ENCODE measurements at places on chromosomes 2 and 18. TPM values are rescaled to one million over a fixed set of nuclear protein-coding genes. Genes with fewer than 3 reads are reported as not detected.

FBLN7 gene
- total RNA-seq = 34.0 TPM

ZEB2 gene
- total RNA-seq = 4.2 TPM

ANO7 gene
- total RNA-seq = 0.21 TPM

MDH1B gene
- total RNA-seq = 0.29 TPM

IGFBP5 gene
- not detected for total RNA-seq

WNT10A gene
- total RNA-seq = 3.0 TPM

SERPINB11 gene
- total RNA-seq = not detected

HEATR5B gene
- 46.7 TPM for total RNA-seq

GRCh38 chr2:223918671-223919134 is 26.4 kb downstream of the WDFY1 start:
- no peaks in the 10 kb centered on the region for H3K36me3 ChIP-seq
- H3K4me3 ChIP-seq = no peak overlapping the region
- no peaks in the 10 kb centered on the region for H3K4me1 ChIP-seq
- no peak for DNase-seq

DNA sequence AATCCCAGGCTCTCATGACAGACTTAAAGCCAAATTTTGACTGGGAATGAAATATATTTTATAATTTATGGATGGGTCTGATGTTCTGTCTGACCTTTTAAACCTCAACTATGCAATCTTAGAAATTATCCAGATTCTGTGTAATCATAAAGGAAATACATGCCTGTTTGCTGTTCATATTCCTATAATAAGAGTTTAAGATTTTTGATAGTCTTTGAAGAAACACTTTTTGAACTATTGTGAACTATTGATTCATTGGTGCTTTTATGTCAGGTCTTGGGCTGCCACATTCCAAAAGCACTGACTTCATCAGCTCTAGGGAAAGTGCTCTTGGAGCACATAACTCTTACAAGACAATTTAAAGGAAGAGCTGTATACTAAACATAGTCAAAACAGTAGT is 64.2 kb downstream of the CCDC150 start:
- H3K36me3 ChIP-seq = no peaks in the 10 kb centered on the region
- H3K27me3 ChIP-seq = no peaks in the 10 kb centered on the region
- no peaks in the 10 kb centered on the region for H3K4me1 ChIP-seq
- no peak for DNase-seq

- H3K4me1 ChIP-seq = no peaks in the 10 kb centered on the region
- no peaks in the 10 kb centered on the region for H3K27me3 ChIP-seq
- H3K4me3 ChIP-seq = no peak overlapping the region
- no peak overlapping the region for H3K27ac ChIP-seq
- no peak for DNase-seq
Observed at GRCh38 chr18:61286867-61287266, 46.4 kb upstream of the CDH20 start.

- H3K4me3 ChIP-seq = no peak overlapping the region
- DNase-seq = no peak
- H3K27ac ChIP-seq = no peak overlapping the region
- H3K27me3 ChIP-seq = no peaks in the 10 kb centered on the region
- no peaks in the 10 kb centered on the region for H3K4me1 ChIP-seq
Observed at GRCh38 chr2:201956361-201956760, 77.3 kb upstream of the FZD7 start.

DNA sequence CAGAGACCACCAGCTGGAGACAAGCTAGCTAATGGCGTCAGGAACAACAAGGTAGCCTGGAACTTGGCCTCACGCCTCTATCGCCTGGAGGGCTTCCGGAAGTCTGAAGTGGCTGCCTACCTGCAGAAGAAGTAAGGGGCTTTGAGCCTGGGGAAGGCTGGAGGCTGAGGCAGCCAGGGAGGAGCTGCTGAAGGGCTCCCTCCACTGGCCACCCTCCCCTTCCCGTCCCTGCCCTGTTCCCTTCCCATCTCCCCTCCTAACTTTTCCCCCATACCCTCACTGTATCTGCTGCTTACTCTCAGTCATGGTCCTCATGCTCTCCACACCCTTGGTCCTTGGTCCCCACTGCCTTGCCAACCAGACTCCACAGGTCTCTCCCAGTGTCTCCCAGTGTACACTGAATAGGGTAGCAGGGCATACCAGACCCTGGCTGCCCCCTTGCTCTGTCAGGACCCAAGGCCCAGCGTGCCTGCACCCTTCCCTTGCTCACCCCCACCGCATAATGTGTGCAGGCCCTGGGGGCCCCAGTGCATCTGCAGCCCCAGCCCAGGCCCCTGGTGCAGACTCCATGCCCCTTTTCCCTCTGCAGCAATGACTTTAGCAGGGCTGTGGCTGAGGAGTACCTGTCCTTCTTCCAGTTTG is 18.8 kb downstream of the PSD4 start:
- peaks cover 8% of the 10 kb centered on the region for H3K4me1 ChIP-seq
- peaks cover 30% of the 10 kb centered on the region for H3K36me3 ChIP-seq
- H3K27ac ChIP-seq = peak overlapping the region; percentile 8
- no peak overlapping the region for H3K4me3 ChIP-seq

DNA sequence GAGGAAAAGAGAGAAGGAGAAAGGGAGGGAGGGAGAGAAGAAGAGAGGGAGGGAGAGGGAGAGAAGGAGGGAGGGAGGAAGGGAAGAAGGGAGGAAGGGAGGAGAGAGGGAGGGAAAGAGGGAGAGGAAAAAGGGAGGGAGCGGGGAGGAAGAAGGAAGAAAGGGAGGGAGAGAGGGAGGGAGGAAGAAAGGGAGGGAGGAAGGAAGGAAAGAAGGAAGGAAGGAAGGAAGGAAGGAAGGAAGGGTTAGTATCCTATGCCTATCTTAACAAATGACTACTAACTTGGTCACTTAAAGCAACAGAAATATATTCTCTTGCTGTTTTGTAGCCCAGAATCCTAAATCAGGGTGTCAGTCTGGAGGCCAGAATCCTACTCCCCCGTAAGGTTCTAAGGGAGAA is 52.1 kb downstream of the CMPK2 start:
- no peaks in the 10 kb centered on the region for H3K27me3 ChIP-seq
- H3K4me3 ChIP-seq = no peak overlapping the region
- H3K27ac ChIP-seq = no peak overlapping the region
- no peak for DNase-seq

- H3K4me1 ChIP-seq = no peaks in the 10 kb centered on the region
- no peak overlapping the region for H3K27ac ChIP-seq
- H3K27me3 ChIP-seq = no peaks in the 10 kb centered on the region
- H3K4me3 ChIP-seq = no peak overlapping the region
- DNase-seq = no peak
- no peaks in the 10 kb centered on the region for H3K36me3 ChIP-seq
Observed at GRCh38 chr2:181438261-181438660, 18.9 kb upstream of the ITGA4 start.

GRCh38 chr2:27756091-27756490 is 15.4 kb upstream of the MRPL33 start:
- H3K4me1 ChIP-seq = no peaks in the 10 kb centered on the region
- no peaks in the 10 kb centered on the region for H3K27me3 ChIP-seq
- no peaks in the 10 kb centered on the region for H3K36me3 ChIP-seq
- no peak overlapping the region for H3K4me3 ChIP-seq
- no peak overlapping the region for H3K27ac ChIP-seq

GRCh38 chr2:135965756-135966155 is 19.7 kb downstream of the DARS1 start:
- no peaks in the 10 kb centered on the region for H3K27me3 ChIP-seq
- no peak overlapping the region for H3K27ac ChIP-seq
- peaks cover 14% of the 10 kb centered on the region for H3K4me1 ChIP-seq

- H3K27ac ChIP-seq = peak overlapping the region; percentile 40
- H3K36me3 ChIP-seq = no peaks in the 10 kb centered on the region
- peak overlapping the region; percentile 10 for H3K4me3 ChIP-seq
- H3K27me3 ChIP-seq = no peaks in the 10 kb centered on the region
Observed at GRCh38 chr18:35049111-35050027, 8.2 kb downstream of the MAPRE2 start.

GRCh38 chr2:109322641-109323040 is 193.6 kb downstream of the SH3RF3 start:
- no peaks in the 10 kb centered on the region for H3K27me3 ChIP-seq
- DNase-seq = no peak
- H3K36me3 ChIP-seq = no peaks in the 10 kb centered on the region

GRCh38 chr2:10139536-10139935 is 17.0 kb downstream of the RRM2 start:
- H3K27me3 ChIP-seq = no peaks in the 10 kb centered on the region
- H3K36me3 ChIP-seq = no peaks in the 10 kb centered on the region
- H3K27ac ChIP-seq = no peak overlapping the region

DNA sequence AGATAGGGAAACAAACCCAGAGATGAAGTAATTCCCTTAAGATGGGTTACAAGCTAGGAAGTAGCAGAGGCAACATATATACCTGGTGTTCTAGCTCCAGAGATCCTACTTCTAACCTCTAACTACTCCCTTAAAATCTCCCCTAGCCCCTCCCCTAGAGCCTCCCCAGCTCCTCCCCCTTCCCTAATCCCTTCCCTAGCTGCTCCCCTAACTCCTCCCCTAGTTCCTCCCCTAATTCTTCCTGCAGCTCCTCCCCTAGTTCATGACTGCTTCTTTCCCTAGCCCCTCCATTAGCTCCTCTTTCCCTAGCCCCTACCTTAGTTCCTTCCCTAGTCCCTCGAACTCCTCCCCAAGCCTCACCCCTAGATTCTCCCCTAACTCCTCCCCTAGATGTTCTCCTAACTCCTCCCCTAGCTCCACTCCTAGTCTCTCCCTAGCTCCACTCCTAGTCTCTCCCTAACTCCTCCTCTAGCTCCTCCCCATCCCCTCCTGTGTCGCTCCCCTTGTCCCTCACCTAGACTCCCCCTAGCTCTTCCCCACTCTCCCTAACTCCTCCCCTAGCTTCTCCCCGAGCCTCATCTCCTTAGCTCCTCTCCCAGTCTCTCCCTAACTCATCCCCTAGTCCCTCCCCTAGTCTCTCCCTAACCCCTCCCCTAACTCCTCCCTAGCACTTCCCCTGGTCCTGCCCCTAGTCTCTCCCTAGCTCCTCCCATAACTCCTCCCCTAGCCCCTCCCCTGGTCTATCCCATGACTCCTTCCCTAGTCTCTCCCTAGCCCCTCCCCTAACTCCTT is 108.9 kb downstream of the CD226 start:
- no peaks in the 10 kb centered on the region for H3K36me3 ChIP-seq
- H3K27ac ChIP-seq = no peak overlapping the region
- no peaks in the 10 kb centered on the region for H3K27me3 ChIP-seq

GRCh38 chr2:42513252-42513918 is 19.6 kb upstream of the KCNG3 start:
- no peaks in the 10 kb centered on the region for H3K27me3 ChIP-seq
- H3K4me3 ChIP-seq = no peak overlapping the region
- no peak overlapping the region for H3K27ac ChIP-seq
- peak; percentile 18 for DNase-seq
- H3K4me1 ChIP-seq = no peaks in the 10 kb centered on the region
- no peaks in the 10 kb centered on the region for H3K36me3 ChIP-seq

- no peaks in the 10 kb centered on the region for H3K27me3 ChIP-seq
- no peak overlapping the region for H3K4me3 ChIP-seq
- no peak overlapping the region for H3K27ac ChIP-seq
- DNase-seq = no peak
- no peaks in the 10 kb centered on the region for H3K36me3 ChIP-seq
- H3K4me1 ChIP-seq = no peaks in the 10 kb centered on the region
Observed at GRCh38 chr2:83459456-83459855, 999.6 kb downstream of the SUCLG1 start.

DNA sequence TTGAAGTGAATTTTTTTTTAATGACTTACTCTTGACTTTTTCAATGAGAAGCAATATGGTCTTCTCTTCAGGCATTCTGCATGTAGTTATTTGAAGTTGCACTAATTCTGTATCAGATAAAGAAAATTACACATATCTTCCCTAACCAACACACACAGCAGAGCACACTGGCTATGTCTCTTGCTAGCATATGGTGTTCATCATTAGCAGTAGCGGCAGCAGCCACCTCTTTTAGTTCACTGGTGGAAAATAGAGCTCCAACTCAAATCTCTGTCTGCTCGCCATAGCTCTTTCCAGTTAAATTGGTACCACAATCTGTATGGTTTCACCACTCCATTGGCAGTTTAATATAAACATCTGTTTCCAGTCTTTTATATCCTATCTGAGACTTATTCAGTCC is 278.1 kb upstream of the ZEB2 start:
- H3K27ac ChIP-seq = no peak overlapping the region
- no peaks in the 10 kb centered on the region for H3K36me3 ChIP-seq
- H3K4me1 ChIP-seq = no peaks in the 10 kb centered on the region
- no peak for DNase-seq
- no peaks in the 10 kb centered on the region for H3K27me3 ChIP-seq

DNA sequence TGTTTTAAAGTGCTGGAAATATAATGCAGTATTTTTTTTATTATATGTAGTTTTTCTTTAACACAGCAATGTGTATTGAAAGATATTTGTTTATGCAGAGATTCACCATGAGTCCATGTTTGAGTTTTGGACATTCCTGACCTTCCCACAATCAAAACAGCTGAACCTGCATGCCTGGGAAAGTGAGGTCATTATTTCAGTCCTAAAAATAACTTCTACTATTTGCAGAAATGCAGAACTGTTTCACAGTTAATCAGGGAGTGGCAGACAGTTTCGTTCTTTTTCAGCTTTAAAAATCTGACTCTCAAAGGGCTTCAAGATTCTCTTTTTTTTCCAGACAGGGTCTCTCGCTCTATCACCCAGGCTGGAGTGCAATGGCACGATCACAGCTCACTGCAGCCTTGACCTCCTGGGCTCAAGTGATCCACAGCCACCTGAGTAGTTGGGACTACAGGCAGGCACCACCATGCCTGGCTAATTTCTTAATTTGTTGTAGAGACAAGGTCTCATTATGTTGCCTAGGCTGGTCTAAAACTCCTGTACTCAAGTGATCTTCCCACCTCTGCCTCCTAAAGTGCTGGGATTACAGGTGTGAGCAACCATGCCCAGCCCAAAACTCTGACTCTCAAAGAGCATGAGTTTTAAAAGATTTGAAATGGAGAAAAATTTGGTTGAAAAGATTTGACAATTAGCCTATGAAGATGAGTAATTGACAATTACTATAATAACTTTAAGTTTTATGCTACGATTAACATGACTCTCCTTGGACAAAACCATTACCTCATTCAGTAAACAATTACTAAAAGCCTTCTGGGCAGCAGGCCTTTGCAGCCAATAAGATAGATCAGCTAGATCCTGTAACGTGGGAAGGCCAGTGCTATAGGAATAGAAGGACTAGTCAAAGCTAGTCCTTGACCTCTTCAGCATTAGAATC is 5.0 kb upstream of the MYL12B start:
- H3K4me1 ChIP-seq = peaks cover 66% of the 10 kb centered on the region
- peaks cover 43% of the 10 kb centered on the region for H3K36me3 ChIP-seq
- no peak overlapping the region for H3K4me3 ChIP-seq
- no peak for DNase-seq
- no peaks in the 10 kb centered on the region for H3K27me3 ChIP-seq

DNA sequence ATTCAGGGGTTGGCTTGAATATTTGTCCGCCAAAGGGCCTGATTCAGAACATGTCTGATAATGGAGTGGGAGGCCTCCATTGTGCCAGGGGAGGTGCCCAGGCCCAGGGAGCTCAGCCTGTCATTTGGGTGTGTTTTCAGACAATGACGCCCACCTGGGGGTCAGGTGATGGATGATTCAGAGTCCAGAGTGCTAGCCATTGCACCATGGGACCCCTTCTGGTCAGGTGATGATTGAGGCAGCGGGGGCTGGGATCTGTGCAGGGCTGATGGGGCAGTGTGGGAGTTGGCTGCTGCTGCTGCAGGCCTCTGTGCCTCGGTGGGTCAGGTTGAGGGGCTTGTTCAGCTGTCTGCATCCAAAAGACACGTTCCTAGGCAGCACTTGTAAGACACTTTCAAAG is 8.3 kb upstream of the ARHGEF4 start:
- no peak for DNase-seq
- peaks cover 14% of the 10 kb centered on the region for H3K4me1 ChIP-seq
- H3K4me3 ChIP-seq = no peak overlapping the region
- H3K27me3 ChIP-seq = no peaks in the 10 kb centered on the region
